ENCODE measurements at places on chromosomes 12 and 14. TPM values are rescaled to one million over a fixed set of nuclear protein-coding genes. Genes with fewer than 3 reads are reported as not detected.

DNA sequence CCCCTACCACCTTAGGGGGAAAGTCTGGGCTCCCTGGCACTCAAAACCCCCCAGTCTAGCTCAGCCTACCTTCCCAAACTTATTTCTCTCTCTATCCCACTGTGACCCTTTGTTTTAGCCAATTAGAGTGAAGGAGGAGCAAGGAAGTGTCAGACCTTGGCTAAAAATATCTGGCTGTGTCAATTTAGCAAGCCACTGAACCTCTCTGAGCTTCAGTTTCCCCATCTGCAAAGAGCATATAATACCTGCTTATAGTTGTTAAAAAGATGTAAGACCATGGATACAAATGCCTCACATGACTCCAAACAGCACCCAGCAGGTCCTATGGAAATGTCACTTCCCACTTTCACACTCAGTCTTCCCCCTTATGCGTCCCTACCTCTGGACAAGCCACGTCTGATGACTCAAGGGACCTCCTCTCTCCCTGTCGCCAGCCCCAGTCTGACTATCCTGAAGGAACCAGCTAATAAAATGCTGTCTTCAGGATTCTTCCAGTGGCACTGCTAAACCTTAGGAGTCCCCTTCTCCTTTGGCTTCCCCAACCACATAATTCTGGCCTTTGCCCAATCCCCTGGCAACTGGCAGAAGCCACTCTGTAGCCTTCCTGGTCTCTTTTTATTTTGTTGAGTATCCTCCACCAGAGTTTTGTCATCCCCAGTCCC, 19.3 kb downstream of the FOXN3 start:
- no peak for DNase-seq

- no peak for DNase-seq
These were observed 167.9 kb downstream of the PHETA1 start for GRCh38 chr12:111201036-111201435.

COX8C gene
- 0.94 TPM for polyA plus RNA-seq

DNA sequence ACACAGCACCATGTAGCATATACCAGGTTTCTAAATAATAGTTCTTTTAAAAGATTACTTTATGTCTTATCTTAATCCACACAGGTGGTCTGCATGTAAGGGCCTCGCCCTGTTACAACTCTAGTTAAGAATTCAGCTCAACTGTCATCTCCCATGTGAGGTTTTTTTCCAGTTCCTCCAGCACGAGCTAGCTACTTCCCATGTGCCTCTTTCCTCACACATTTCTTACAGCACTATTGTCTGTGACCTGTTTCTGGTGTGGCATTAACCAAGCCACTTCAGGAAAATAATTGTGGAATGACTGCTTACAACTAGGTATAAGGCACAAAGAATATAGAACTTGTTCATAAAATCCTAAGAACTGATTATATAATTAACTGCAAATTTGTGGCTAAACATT, 65.5 kb downstream of the SH2B3 start:
- DNase-seq: no peak

DNA sequence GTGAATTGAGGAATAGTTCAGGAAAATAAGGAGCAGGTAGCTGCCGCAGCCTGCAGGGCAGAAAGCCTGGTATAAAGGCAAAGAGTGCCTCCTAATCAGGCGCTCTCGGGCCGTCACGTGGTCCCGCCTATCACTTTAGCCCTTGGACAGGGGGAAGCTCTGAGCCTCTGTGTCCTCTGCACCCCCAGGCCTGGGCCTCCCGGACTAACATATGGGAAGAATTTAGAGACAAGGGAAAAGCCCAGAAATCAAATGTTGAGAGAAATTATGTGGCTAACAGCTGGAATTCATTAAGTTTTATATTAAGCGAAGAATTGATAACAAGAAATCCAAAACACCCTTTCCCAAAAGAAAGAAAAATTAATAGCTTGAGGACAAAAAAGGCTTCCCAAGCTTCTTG, 417.7 kb downstream of the ATP23 start:
- DNase-seq: no peak

DNA sequence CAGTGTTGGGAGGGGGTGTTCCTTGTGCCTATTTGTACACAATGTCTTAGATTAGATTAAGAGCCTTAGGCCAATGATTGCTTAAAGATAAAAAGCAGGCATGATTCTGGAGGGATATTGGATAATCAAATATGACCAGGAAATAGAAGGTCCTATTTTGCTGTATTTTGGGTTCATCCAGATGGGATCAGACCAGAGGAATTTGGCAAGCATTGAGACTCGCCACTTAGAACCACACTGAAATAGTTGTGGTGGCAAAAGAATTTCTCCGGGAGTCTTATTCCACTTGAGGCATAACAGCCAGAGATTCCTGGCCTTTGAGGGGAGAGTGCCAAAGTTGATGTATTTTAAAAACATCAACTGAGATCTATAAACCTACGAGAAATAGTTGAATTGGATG, 327.2 kb downstream of the RAD51B start:
- no peak for DNase-seq

WIF1 gene
- 305 TPM for polyA plus RNA-seq

MGP gene
- 101 TPM for polyA plus RNA-seq

DNA sequence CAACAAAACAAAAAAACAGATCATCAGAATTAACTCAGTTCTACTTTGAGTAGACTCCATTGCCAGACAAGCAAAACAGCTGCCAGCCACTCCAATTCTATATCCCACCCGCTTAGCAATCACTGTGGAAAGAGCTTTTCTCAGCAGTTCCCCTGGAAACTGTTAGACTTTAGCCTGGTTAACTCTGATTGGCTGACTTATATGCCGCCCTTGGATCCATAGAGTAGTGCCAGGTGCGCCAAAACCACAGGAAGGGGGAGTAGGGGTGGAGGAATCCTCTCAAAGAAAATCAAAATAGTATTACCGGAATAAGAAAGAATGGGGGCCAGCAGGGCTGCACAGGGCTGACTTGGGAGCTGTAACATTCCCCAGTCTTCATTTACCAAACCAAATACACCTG, 5.4 kb upstream of the EML5 start:
- no peak for DNase-seq

DNA sequence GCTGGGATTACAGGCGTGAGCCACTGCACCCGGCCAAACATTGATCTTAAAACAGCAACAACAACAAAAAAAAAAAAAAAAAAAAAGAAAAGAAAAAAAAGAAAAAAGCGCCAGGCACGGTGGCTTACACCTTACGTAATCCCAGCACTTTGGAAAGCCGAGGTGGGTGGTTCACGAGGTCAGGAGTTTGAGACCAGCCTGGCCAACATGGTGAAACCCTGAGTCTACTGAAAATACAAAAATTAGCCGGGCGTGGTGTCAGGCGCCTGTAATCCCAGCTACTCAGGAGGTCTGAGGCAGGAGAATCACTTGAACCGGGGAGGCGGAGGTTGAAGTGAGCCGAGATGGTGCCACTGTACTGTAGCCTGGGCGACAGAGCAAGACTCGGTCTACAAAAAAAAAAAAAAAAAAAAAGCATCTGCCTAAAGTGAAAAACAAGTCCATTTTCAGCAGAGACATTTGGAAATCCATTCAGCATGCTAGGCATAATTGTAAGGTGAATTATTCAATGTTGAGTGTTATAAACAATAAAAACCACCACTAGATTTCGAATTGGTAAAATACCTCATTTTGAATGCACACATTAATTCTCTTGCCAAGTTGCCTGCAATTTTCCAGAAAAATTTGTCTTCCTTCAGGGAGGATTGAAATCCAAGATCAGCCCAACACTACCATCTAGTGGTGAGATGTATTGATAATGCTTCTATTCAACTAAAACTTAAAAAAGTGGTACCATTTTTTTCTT, 8.0 kb upstream of the CERS5 start:
- peak; percentile 79 for DNase-seq

DNA sequence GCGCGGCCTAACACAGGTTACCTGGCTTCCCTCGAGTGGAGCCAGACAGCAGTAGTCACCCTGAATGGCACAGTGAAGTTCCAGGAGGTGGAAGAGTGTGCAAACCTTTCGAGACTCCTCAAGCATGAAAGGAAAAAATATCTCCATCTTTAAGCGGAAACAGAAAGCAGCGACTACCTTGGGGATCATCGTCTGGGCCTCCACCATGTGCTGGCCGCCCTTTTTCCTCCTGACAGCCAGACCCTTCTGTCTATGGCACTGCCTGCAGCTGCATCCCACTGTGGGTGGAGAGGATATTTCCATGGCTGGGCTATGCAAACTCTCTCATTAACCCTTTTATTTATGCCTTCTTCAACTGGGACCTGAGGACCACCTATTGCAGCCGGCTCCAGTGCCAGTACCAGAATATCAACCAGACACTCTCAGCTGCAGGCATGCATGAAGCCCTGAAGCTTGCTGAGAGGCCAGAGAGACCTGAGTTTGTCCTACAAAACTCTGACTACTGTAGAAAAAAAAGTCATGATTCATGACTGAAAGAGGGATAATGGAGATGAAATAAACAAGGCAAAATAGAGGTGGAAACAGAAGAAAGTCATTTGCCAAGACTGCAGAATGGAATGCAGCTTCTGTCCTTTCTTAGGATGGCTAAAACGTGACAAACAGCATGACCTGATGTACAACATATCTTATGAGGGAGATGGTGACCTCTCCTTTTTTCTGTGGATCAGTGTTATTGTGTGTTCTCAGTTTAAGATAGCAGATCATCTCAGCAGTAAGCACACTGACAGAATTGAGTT, 2.4 kb upstream of the HEBP1 start:
- DNase-seq: no peak

- no peak for DNase-seq
These were observed 74.4 kb downstream of the MGST1 start for GRCh38 chr12:16421806-16422205.

DNA sequence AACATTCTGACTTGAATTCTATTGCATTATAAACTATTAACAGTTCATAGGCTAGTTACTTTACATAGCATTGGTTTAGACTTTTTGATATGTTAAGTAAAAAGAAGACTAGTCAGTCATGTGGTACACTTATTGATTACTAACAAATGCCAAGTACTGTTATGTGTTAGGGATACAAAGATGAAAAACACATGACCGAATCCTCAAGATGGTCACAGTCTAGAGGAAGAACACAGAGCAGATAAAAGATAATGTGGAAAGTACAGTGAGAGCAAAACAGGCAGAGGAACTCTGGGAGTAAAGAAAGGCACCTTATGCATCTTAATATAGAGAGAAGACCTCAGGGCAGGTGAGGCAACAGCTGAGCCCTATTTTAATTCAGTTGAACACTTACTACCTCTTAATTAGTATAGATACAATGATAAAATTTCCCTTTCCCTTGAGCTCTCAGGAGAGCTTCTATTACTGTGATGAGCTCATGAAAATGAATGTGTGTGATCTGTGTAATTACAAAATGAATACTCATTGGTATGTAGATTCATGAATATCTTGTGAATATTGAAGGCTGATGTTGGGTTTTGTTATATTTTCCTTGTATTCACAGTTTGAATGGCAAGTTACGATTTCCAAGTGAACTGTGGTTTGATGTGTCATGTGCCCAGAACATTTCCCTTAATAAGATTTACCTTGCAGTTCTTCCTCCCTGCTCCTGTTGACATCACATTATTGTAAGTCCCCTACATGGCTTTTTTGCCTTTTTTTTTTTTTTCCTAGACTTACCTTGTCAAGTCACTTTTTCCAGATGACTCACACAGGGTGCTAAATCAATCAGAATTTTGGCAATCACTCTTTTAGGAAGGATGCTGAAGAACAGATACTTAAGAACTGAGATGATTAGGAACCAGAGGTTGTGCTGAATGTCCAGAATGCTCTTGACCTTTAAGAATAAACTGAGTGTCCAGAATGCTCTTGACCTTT, 29.5 kb upstream of the MSRB3 start:
- no peak for DNase-seq

- DNase-seq: no peak
These were observed 100.5 kb downstream of the LRRC74A start for GRCh38 chr14:76926521-76927251.

PRIMA1 gene
- polyA plus RNA-seq: 0.37 TPM
